ENCODE measurements at places on chromosomes 3 and 15.

DNA sequence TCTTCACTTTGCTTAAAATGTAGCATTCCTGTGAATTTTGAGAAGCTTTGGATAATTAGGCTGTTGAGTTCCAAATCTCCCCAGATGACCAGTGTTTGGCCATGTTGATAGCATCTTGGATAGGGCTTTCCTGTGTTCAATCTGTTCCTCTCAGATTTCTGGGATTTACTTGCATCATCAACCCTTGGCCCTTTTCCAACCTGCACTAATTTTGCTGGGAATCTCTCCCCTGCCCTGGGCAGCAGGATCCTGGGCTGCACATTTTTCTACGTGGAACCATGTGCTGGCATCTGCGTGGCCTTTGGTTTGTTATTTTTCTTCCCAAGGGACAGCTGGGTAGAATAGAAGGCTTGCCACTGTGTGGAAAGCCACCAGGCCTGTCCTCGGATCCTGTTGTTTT lies 75.4 kb upstream of the PLXNA1 start:
- no peak for DNase-seq

- no peak for DNase-seq
These were observed 626.1 kb downstream of the CADM2 start for GRCh38 chr3:85584779-85585356.

DNA sequence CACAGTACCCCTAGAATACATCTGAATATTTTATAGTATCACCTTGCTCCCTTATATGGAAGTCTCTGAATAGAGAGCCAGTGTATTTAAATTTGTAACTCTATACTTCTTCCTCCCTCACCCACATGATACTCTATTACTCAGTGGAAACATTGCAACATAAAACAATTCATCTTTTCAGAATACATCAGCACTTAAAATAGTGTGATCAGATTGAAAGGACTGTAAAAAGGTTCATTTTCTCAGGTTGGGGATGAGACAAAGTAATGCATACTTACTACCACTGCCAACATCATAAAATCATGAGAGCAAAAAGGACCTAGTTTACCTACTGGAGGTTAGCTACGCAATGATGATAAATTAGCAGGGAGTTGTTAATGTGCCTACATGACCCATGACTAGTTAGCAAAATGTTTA lies 13.8 kb upstream of the THRB start:
- DNase-seq, result no peak

GRCh38 chr3:195096484-195097330 lies 174.3 kb downstream of the XXYLT1 start:
- DNase-seq, result no peak

- DNase-seq, result no peak
These were observed 255.7 kb downstream of the MBNL1 start for GRCh38 chr3:152524198-152525140.

- DNase-seq, result no peak
These were observed 119.1 kb downstream of the ATG7 start for GRCh38 chr3:11391174-11391879.

- no peak for DNase-seq
These were observed 251.1 kb downstream of the GABRB3 start for GRCh38 chr15:26521691-26522198.

DNA sequence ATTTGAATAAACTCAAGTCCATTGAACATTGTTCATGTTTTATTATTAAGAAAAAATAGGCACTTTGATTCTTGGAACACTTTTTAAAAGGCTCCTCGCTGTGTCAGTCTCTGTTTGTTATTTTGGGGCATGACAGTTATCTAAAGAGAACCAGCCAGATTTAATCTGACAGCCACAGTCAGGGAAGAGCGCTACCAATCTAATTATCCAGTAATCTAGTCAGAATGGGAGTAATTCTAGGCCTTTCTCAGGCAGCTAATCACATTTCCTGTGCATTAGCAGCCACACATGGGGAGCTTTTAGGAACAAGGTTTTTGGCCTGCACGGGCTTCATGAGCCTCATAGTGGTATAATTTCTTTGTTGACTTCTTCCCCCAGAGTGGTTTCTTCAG lies 362.2 kb downstream of the RBMS3 start:
- DNase-seq, result no peak

DNA sequence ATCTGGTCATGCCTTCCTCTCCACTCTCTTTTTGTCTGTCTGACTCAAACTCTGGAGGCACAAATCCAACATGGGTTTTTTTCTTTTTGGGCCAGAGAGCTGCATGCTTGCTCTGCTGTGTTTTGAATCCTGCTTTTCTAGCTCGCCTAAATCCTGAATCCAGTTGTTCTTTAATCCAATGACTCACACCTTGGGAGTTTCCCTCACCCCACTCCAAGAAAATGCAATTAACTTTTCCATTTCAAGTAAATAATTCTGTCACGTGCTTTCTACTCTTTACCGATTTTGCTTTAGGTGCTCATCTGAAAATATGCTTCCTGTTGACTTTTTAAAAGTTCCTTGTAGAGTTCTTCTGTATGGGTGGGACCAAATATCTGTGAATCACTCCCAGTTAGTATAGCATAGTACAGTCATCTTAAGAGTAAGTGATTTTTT lies 47.6 kb downstream of the SLMAP start:
- no peak for DNase-seq

DNA sequence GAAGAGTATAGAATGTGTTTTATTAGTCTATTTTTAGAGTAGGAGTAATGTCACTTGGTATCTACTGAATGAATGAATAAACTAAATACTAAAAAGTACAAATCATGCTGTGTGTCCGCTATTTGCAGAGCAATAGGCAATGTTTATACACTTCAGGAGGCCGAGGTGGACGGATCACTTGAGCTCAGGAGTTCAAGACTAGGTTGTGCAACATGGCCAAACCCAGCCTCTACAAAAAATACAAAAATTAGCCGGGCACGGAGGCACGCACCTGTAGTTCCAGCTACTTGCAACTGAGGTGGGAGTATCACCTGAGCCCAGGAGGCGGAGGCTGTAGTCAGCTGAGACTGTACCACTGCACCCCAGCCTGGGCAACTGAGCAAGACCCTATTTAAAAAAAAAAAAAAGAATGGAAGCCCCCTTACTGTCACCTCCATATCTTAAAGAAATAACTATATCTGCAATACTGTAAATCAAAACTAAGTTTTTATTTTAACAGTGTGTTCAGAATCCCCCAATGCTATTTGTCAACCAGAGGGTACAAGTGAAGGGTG lies 98.4 kb downstream of the DHX30 start:
- no peak for DNase-seq

DNA sequence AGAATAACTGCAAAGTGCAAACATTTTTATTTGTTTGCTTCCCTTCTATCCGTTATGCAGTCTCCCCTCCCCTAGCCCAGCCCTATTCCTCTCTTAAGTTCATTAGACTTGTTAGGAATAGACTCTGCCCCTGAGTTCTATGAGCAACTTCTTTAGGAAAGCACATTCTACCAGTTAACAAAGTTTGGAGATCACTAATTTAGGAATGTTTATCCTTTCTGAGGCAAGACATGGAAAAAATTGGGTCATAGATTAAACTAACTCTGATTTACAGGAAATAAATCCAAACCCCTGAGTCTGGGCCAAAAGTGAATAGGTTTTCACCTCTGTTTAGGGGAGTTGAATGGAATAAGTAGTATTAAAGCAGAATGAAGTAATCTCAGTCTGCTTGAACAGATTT lies 34.4 kb downstream of the C3orf80 start:
- no peak for DNase-seq

DNA sequence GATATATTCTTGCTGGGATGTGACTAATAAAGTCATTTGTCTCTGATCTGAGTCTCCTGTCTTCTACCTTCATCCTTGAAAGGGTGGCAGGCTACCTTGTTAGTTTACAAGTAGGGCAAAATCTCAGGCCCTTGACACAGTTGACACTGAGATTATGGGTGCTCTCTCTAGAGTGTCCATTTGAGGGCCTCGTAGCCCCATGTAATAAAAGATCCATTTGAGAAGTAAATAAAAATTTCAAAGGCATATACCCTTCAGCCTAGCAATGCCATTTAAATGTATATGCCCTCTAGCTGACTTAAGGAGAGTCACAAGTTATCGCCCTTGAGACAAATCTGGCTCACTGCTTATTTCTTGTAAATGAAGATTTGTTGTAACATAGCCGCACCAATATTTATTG lies 98.6 kb downstream of the TCF12 start:
- DNase-seq, result no peak

GRCh38 chr3:54793171-54793570 lies 134.7 kb downstream of the LRTM1 start:
- DNase-seq, result no peak

DNA sequence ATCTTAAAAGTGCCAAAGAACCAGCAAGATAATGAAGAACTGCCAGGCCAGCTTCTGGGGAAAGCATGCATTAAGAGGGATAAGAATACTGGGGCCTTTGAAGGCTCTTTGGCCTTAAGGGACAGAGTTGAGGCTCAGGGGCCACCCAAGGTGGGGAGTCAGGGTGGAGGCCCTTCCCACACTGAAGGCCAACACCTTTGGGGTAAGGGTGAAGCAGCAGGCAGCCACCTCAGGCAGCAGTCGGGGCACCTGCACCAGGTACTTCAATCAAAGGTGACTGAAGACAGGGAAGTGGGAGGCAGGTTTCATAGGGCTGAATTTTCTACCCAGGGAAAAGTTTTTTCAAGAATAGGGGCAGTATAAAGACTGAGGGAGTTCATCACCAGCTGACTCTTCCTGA lies 87.7 kb upstream of the KLF13 start:
- no peak for DNase-seq

- DNase-seq, result no peak
These were observed 6.3 kb downstream of the LAMP3 start for GRCh38 chr3:183156266-183156665.

- DNase-seq, result no peak
These were observed 82.9 kb downstream of the ST6GAL1 start for GRCh38 chr3:187013159-187013716.

- DNase-seq, result no peak
These were observed 56.8 kb downstream of the MYH15 start for GRCh38 chr3:108453565-108453964.

DNA sequence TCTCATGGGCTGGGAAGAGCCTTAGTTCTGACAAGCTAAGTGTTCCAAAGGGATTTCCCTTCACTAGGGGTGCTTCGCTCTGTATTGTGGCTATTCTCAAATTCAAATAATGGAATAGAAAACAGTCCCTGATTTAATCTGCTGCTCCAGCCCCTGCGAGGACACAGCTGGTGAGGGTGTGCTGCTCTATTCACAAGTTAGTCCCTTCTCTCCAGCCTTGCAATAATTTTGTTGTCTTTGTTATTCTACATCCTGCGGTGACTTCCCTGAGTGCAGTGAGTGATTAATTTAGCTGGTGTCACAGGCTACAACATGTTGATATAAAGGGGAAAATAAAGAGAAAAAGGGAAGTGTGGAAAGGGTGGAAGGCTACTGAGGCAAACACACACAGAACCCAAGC lies 180.5 kb upstream of the VEPH1 start:
- DNase-seq, result no peak

GRCh38 chr3:174440253-174440701 lies 418.9 kb upstream of the NAALADL2 start:
- no peak for DNase-seq

GRCh38 chr15:73330206-73331051 lies 38.3 kb downstream of the HCN4 start:
- no peak for DNase-seq

- no peak for DNase-seq
These were observed 789.6 kb downstream of the GRM7 start for GRCh38 chr3:7650466-7650865.

- DNase-seq, result no peak
These were observed 651.0 kb upstream of the NAALADL2 start for GRCh38 chr3:174208161-174208560.

DNA sequence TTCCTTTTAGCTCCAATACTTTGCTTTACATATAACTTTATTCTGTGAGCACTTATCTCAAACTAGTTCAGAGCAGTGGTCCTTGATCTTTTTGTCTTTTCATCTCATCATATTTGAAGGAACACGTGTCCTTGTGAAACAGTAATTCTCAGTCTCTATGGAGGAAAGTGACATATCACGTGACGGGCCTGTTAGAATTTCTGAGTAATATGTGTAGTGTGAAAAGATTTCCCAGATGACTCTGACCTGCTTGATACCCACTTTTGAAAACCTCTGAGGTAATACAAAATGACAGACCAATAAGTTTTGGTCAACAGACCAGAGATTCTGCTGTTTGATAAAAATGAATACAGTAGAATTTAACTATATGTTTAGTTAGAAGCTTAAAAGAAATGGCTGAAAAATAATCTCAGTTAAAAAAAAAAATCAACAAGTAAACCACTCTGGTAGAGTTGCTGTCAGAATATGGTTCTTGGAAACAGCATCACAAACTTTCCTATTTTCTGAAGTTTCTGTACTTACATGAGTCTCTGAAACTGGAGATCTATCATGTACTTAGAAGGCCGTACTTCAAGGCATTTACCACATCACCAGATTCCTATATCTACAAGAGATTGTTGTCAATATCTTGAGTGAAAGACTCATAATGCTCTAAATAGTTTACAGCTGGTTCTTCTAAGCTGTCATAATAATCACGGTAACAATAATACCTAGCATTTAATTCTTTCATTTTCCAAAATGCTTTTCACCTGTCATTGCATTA lies 590.2 kb upstream of the TBL1XR1 start:
- DNase-seq, result no peak

GRCh38 chr3:157542711-157543500 lies 39.7 kb upstream of the VEPH1 start:
- no peak for DNase-seq

DNA sequence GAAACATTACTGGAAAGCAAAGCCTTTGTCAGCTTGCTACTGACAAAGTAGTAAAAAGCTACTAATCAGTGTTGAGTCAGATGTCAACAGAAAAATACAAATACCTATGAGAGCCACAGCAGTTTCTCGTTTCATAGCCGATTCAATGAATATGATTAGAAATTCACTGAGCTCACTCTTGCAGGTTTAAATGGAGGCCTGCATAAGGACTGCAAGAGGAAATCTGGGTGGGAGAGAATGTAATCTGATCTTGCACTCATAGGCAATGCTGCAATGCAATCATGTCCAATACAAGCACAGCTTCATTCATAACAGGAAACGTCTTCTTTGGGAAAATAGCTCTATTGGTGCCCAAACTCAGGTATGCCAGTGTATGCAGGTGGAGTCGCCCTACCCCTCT lies 608.8 kb downstream of the ROBO2 start:
- DNase-seq, result no peak

GRCh38 chr3:105676621-105677300 lies 192.1 kb downstream of the CBLB start:
- no peak for DNase-seq

GRCh38 chr3:9715764-9716437 lies 12.3 kb downstream of the CPNE9 start:
- no peak for DNase-seq
